CD14-positive monocyte (primary cell): ENCODE measurements at places on chromosomes 6 and 20. TPM values are rescaled to one million over a fixed set of nuclear protein-coding genes. Genes with fewer than 3 reads are reported as not detected.

GRCh38 chr6:143375022-143375585 is 75.4 kb downstream of the ADAT2 start:
- no peaks in the 10 kb centered on the region for H3K27me3 ChIP-seq
- no peaks in the 10 kb centered on the region for H3K4me1 ChIP-seq
- H3K27ac ChIP-seq: no peak overlapping the region
- DNase-seq: no peak
- H3K4me3 ChIP-seq: no peak overlapping the region
- H3K36me3 ChIP-seq: no peaks in the 10 kb centered on the region

RRAGD gene
- polyA plus RNA-seq: 1.6 and 7.4 TPM in 2 replicates

CST2 gene
- polyA plus RNA-seq: not detected

- H3K4me3 ChIP-seq: no peak overlapping the region
- no peaks in the 10 kb centered on the region for H3K27me3 ChIP-seq
- peaks cover 12% of the 10 kb centered on the region for H3K4me1 ChIP-seq
- no peak overlapping the region for H3K27ac ChIP-seq
- no peak for DNase-seq
These were observed 10.0 kb upstream of the FAM110A start for GRCh38 chr20:823574-823902.

SULF2 gene
- polyA plus RNA-seq: 60.3 TPM
